Activated naive CD4-positive, alpha-beta T cell treated with anti-CD3 and anti-CD28 coated beads, Interleukin-2, amount 10 ng/mL, durations not matched to agents 7 days and 5 days (primary cell): ENCODE measurements at places on chromosomes 1 and 21.

GRCh38 chr1:238233966-238234365, 343.2 kb upstream of the ZP4 start:
- no peak for DNase-seq

- DNase-seq: no peak
Measured at GRCh38 chr1:76257823-76258222, 183.3 kb downstream of the ST6GALNAC3 start.

GRCh38 chr1:203083463-203083921, 2.3 kb downstream of the MYOG start:
- no peak for DNase-seq

DNA sequence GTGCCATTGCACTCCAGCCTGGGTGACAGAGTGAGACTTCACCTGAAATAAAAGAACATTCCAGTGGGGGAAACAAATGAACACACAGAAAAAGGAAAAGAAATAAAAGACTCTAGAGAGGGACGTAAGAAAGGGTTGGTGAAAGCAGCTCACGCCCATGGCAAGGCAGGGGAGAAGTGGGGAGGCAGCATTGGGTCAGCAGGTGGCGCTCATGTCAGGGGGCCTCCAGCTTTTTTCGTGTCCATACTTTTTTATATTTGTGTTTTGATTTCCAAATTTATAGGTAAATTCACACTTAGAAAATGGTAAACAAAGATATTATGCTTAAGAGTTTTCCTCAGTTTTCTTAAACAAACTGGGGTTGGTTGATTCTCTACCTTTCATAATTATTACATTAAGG, 45.5 kb downstream of the VPS13D start:
- DNase-seq: peak; percentile 61

DNA sequence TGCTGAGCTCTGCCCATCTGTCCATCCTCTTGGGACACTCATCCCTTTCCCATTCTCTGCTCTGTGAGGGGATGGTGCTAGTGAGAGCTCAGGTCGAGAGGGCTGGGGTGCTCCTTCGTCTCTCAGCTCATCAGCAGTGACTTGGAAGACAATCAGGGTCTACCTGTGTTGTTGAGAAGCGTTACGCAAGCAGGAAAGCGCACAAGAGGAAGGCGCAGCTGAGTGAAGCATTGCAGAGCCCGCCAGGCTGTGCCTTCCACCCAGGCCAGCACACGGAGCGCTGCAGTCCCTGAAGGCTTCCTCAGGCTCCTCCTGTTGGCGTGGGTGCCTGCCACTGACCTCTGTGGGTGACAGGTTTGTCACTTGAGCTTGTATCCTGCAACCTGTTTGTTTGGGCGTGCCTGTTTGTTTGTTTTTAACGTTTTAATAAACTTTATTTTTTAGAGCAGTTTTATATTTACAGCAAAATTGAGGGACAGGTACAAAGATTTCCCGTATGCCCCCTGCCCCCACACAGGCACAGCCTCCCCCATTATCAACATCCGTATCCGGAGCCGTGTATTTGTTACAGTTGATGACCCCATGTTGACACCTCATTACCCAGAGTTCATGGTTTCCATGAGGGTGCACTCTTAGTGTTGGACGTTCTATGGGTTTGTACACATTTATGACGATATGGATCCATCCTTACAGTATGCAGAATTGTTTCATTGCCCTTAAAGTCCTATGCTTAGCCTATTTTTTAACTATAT, 36.7 kb downstream of the ADARB1 start:
- no peak for DNase-seq

GRCh38 chr1:156656806-156657740, 15.2 kb downstream of the BCAN start:
- DNase-seq: peak; percentile 78

GRCh38 chr1:163983097-163983496, 575.9 kb upstream of the PBX1 start:
- no peak for DNase-seq

DNA sequence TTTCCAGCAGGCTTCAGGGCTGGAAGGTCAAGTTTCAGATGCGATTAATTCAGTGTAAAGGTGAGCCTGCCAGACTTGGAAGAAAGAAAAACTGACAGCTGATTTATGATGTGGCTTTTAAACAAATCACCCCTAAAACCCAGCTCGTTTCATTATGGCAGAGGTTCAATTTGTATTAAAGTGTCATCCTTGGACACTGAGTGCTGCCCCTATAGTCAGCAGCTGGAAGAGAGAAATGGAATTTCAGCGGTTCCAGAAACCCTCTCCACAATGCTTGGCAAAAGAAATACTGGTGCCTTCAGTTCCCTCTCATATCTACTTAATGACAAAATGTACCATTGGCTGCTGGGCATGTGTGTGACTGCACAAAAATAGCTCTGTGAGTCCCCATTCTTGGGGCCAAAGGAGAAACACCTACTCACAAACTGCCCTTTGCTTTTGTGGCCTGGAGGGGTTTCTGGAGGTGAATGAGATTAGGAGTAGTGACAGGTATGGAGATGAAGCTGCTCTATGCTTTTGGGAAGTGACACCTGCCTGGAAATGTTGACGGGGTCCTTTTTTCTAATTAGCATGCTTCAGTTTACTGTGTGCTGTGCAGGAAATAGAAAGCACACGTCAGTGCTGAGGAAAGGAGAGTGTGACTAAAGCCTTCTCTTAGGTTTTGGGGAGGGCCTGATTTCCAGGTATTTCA, 95.1 kb upstream of the TSPAN2 start:
- no peak for DNase-seq

DNA sequence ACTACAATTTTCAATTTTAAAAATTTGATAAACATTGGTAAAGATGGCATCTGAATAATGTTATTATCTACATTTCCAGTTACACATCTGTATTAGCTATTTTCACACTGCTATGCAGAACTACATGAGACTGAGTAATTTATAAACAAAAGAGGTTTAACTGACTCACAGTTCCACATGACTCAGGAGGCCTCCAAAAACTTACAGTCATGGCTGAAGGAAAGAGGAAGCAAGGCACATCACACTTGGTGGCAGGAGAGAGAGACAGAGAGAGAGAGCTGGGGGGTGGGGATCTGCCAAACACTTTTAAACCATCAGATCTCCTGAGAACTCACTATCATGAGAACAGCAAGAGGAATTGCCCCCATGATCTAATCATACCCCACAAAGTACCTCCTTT, 850.0 kb downstream of the LTN1 start:
- DNase-seq: no peak

DNA sequence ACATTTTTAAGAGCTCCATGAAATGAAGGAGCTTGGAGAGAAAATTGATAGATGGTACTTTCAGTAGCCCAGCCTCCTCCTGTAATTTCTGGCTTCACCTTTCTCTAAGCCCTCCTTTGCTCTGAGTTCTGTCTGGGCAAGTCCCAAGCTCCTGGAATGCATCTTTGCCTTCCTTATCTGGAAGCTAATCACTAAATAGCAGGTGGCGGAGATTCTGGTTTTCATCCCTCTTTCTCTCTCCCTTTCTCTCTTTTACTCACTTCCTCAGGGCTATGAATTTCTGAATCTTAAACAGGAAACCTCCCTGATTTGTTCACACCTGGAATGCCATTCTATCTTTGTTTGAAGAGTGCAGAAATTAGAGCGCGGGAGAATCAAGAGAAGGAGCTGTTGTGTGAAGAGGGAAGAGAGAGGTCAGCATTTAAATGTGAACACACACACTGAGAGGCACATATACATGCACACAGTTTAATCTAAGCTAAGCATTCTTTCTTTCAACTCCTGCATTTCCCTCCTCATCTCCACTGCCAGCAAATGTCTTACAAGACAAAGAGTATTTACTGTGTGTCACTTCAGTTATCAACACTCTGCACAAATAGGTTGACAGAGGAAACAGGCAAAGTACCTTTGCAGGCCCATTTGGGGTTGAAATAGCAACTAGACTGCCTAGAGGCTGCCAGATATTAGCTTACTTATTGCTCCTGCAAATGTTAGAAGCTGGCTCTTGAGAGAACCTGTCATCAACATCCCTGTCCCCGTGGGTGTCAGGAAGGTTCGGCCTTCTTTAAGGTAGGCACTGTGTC, 199.4 kb upstream of the CAMK1G start:
- DNase-seq: no peak

- DNase-seq: peak; percentile 60
Measured at GRCh38 chr1:160206036-160206389, 829 bp downstream of the PEA15 start.

DNA sequence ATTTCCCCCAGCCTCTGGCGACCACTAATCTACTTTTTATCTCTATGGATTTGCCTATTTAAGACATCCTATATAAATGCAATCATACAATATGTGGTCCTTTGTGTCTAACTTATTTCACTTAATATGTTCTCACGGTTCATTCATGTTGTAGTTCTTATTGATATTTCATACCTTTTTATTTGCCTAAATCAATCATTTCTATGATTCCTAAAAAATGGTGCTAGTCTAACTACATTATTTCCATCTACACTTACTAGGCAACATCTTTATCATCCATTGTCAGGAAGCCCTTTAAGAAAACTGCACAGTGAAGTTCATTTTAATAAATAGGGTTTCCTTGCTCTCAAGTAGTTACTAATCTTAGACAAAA, 380 bp upstream of the FBXO28 start:
- no peak for DNase-seq

- no peak for DNase-seq
Measured at GRCh38 chr1:165330483-165330882, 26.0 kb downstream of the LMX1A start.

GRCh38 chr1:16054598-16055540, 11.3 kb downstream of the CLCNKB start:
- no peak for DNase-seq

GRCh38 chr21:15592957-15593356, 136.8 kb upstream of the USP25 start:
- DNase-seq: no peak

DNA sequence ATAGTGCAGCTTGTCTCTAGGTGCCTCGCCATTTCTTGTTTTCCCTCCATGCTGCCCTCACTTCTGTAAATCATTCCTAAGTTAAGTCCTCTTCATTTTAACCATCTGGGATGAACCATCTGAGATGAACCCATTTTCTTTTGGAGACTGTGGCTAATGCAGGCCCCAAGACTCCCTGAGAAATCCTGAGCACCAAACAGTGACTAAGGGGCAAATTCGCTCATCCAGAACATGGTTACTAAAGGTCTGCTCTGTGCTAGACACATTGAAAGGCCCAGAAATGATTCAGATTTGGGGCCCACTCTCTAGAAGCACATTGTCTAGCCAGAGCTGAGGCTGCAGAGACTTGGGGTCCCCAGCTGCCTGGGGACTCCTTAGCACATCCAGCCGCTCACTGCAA, 151.9 kb upstream of the CTTNBP2NL start:
- DNase-seq: no peak

- DNase-seq: no peak
Measured at GRCh38 chr1:113147073-113147625, 74.2 kb downstream of the LRIG2 start.

- no peak for DNase-seq
Measured at GRCh38 chr1:109873278-109874175, 37.1 kb upstream of the CSF1 start.

DNA sequence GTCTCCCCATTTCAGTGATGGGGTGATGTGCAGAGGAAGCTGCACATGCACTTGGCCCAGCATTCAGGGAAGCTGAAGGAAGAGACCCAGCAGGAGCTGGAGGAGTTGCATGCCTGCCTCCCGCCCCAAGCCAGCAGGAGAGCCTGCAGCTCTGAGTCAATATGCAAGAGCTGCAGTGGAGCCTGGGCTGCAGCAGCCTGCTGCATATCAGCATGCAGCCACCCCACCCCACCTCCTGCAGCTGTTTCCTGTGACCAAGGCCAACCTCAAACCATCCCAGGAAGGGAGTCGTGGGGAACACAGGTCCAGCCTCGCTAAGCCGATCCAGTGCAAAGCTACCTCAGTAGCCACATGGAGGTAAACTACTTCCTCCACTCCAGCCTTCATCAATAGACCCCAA, 18.9 kb downstream of the AGT start:
- DNase-seq: no peak

DNA sequence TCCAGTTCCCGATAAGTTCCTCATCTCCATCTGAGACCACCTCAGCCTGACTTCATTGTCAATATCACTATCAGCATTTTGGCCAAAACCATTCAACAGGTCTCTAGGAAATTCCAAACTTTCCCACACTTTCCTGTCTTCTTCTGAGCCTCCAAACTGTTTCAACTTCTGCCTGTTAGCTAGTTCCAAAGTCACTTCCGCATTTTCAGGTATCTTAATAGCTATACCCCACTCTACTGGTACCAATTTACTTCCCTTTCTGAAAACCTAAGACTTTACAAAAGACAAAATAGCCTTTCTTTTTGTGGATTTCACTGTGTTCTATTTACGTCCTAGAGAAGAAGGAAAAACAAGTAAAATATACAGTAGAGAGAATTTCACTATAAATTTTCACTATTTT, 147.0 kb upstream of the FMN2 start:
- DNase-seq: no peak

DNA sequence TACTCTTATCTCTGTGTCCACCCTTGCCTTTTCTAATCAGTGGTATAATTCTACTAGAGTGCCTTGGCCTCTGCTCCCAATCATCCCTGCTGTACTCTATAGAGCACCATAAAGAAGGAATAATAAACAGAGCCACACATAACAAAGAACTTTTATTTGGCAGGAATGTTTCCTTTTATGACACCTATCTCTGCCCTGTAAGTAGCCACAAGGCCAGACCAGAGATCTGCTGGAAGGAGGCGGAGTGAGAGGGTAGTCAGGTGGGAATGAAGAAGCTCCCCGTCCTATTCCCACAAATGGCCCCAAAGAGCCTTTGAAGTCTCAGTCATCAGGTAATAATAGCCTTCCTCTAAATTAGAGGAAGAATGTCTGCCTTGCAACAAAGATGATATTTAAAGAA, 32.7 kb downstream of the WLS start:
- no peak for DNase-seq

DNA sequence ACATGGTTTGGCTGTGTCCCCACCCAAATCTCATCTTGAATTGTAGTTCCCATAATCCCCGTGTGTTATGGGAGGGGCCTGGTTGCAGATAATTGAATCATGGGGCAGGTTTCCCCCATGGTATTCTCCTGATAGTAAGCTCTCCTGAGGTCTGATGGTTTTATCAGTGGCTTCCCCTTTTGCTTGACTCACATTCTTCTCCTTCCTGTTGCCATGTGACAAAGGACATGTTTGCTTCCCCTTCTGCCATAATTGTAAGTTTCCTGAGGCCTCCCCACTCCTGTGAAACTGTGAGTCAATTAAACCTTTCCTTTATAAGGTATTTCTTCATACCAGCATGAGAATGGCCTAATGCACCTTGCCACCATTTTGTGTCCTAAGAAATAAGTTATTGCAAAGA, 415.0 kb downstream of the COL11A1 start:
- DNase-seq: no peak

DNA sequence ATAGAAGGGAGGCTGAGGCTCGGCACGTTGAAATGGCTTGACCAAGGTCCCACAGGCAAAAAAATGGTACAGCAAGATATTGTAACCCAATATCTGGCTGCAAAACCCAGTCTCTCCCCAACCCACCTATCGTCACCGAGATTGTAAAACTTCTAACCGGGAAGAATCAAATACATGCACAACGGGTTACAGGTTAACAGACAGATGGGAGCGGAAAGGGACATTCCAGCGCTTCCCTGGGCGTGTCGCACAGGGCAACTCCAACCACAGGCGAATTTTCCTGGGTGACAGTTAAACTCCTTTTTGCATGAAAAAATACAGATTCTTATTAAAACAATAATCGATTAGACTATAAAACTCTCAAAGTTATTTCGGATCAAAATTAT, 31.8 kb upstream of the JUN start:
- DNase-seq: no peak
